ENCODE measurements at places on chromosomes 1 and 21. TPM values are rescaled to one million over a fixed set of nuclear protein-coding genes. Genes with fewer than 3 reads are reported as not detected.
A peak's percentile ranks its signal among the peaks of the same experiment; 100 is the strongest.

Gene ARHGEF16
- 20.2 TPM for total RNA-seq

Gene PLPPR5
- 13.6 TPM for total RNA-seq

Gene FCRL2
- not detected for total RNA-seq

Gene SH2D1B
- not detected for total RNA-seq

Gene SOD1
- total RNA-seq = 305 TPM

Gene PRDM16
- 5.0 TPM for total RNA-seq

Gene ATAD3C
- 0.14 TPM for total RNA-seq

- no peak for DNase-seq
These were observed 294.9 kb downstream of the LRRIQ3 start for GRCh38 chr1:73903092-73903491.

DNA sequence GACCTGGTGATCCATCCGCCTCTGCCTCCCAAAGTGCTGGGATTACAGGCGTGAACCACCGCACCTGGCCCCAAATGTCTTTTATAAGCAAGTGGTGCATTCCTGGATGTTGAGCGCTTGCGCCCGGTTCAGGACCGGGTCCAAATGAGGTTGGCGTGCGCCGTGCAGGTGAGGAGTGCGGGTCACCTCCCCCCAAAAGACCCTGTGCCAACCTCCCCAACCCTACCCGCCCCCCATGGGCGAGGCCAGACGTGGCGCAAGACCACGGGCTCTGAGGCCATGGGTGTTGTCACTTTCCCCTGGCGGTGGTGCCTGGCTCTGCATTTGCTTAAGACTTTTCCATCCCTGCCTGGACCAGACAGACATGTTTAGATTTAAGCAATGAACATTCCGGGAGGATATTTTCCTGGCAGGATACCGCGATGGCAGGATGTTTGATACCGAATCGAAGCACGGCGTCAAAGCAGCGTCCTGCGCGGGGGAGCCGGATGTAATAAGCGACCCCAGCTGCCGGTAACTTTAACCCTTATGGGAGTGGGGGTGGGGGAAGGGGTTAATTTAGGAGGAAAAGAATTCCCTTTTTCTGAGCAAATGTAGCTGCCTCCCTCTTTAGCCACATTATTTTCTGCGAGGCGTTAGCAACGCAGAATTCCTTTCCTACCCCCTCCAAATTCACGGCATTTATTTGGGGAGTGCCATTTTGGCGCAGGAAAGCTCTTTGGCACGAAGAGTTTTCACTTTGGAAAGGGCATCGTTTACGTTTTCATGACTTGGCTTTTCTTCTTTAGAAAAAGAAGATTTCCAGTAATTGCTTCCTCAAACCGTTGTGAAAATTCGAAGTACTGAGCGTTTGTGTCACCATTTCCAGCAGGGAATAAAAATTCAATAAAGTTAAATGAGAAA is 27.8 kb upstream of the RNF187 start:
- peak; percentile 90 for DNase-seq

DNA sequence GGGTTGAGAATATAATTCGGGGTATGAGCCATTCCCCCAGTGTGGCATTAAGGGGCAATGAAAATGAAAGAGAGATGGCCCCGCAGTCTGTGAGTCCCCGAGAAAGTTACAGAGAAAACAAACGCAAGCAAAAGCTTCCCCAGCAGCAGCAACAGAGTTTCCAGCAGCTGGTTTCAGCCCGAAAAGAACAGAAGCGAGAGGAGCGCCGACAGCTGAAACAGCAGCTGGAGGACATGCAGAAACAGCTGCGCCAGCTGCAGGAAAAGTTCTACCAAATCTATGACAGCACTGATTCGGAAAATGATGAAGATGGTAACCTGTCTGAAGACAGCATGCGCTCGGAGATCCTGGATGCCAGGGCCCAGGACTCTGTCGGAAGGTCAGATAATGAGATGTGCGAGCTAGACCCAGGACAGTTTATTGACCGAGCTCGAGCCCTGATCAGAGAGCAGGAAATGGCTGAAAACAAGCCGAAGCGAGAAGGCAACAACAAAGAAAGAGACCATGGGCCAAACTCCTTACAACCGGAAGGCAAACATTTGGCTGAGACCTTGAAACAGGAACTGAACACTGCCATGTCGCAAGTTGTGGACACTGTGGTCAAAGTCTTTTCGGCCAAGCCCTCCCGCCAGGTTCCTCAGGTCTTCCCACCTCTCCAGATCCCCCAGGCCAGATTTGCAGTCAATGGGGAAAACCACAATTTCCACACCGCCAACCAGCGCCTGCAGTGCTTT is 9.4 kb downstream of the PROX1 start:
- DNase-seq = no peak

- no peak for DNase-seq
These were observed 11.1 kb upstream of the PTPN7 start for GRCh38 chr1:202171292-202172014.

DNA sequence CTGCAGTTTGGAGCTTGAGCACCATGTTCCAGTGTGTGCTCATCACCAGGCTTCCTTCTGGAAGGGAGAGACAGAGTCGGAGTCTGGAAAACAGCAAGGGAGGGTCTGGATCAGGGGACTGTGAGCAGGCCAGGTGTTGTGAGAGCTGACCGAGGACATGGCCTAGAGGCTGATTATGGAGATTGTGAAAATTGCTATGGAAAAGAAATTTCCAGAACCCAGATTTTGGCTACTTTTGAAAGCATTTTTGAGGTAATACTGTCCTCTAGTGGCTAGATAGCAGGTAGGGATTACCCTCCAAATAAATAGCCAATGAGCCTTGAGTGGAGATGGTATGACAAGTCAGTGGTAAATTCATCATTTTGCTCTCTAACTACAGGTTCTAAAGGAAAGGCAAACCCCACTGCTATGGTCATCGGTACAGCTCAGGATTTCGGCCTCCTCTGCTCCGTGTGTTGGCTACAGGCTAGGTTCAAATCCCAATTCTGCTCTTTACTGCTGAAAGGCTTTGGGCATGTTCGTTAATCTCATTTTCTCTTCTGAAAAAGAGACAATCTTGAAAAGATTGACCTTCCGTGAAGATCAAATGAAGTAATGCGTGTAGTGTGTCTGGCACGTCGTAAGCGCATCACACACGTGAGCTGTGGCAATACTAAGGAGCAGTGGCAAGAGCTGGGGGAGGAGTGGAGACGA is 1.0 kb upstream of the HAO2 start:
- peak; percentile 21 for DNase-seq

DNA sequence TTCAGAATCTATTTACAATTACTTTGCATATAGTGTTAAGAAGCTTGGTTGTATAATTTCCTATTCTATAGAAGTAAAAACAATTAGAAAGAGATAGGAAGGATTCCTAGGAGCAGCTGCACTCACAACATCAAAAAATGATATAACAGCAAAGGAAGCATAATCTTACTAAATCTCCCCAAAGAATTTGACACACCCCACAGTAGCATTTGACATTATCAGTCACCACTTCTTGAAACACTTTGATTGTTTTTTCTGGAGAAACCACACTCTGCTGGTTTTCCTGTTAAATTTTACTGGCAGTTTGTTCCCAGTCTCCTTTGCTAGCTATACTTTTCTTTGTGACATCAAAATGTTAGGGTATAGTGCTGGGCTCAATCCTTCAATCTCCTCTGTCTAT is 100.8 kb upstream of the KIAA1614 start:
- no peak for DNase-seq

GRCh38 chr1:93708734-93709481 is 27.3 kb upstream of the BCAR3 start:
- DNase-seq = no peak

- no peak for DNase-seq
These were observed 53.1 kb downstream of the HNRNPR start for GRCh38 chr1:23290836-23291565.

DNA sequence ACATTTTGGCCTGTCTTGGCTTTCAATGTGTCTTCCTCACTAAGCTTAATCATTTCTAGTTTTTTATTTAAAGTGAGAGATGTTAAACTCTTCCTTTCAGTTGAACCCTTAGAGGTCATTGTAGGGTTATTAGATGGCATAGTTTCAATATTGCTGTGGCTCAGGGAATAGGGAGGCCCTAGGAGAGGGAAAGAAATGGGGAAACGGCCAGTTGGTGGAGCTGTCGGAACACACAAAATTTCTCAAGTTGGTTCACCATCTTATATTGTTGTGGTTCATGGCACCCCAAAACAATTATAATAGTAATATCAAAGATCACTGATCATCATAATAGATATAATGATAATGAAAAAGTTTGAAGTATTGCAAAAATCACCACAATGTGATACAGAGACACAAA is 31.4 kb upstream of the KAZN start:
- DNase-seq = peak; percentile 7

- DNase-seq = no peak
These were observed 40.3 kb downstream of the MORN1 start for GRCh38 chr1:2350911-2351655.

DNA sequence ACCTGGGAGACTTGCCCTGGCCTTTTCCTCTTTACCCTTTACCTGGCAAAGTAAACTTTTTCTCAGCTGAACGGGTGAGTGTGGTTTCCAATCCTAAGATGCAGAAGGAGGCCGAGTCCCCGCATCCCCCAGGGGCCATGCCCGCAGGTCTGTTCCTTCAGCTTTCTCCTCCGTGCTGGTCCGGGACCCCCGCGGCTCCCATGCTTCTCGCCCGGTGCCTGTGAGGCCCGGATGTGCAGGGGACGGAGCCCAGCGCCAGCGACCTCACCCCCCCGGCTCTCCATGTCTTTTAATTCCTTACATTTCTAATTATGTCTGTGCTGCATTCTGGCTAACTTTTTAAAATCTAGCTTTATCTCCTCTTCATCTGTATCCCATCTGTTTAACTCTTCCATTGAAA is 21.5 kb upstream of the SCYL3 start:
- no peak for DNase-seq

DNA sequence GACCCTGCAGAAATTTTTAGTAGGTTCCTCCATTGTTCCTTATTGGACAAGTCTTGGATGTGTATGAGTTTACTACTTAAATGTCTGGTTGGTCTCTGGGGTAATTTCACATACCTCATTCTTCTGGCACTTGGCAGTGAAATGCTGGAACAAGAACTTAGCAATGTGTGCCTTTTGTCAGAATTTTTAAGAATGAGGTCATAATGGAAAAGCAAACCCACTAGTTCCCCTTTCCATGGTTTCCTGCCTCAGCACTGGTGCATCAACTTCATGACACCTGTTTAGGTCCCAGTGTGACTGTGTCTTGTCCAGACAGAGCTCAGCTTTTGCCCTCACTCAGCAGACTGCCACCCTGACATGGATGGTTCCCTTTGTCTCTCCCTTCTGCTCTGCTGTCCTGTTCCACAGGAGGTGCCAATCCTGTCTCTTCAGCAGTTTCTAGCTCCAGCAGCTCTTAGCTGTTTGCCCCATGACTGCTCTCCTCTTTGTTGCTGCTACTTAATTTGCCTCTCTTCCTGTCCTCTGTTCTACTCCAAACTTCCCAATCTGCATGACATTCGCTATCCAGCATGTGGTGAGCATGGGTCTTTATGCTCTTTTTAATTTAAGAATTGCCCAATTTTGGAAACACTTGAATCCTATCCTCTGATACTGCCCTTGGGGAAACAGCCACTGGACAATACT is 135.6 kb downstream of the CYYR1 start:
- no peak for DNase-seq

- DNase-seq = no peak
These were observed 596 bp upstream of the TCEA3 start for GRCh38 chr1:23425193-23425494.

- no peak for DNase-seq
These were observed 481.1 kb downstream of the PTBP2 start for GRCh38 chr1:97202481-97203380.

DNA sequence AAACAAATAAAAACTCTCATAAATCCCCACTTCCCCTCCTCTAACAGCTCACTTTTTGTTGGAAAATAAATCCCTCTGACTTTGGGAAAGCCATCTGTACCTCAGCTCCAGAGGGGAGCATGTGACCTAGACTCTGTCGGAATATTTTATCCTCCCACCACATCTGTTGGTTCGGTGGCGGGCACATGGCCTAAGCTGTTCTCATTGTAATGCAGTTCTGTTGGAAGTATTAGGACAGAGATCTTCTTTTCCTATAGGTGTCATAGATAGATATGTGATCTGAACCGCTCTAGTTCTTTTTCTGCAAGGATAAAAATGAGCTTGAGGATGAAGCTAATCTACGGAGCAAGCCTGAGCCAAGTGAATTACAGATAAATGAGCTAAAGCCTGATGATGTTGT is 50.5 kb upstream of the EPS8L3 start:
- no peak for DNase-seq

- DNase-seq = peak; percentile 54
These were observed 16.0 kb downstream of the LRIG2 start for GRCh38 chr1:113088972-113089371.

GRCh38 chr1:46477153-46477929 is 12.3 kb upstream of the DMBX1 start:
- DNase-seq = peak; percentile 66

- DNase-seq = no peak
These were observed 1.8 kb upstream of the MEX3A start for GRCh38 chr1:156083800-156084790.

DNA sequence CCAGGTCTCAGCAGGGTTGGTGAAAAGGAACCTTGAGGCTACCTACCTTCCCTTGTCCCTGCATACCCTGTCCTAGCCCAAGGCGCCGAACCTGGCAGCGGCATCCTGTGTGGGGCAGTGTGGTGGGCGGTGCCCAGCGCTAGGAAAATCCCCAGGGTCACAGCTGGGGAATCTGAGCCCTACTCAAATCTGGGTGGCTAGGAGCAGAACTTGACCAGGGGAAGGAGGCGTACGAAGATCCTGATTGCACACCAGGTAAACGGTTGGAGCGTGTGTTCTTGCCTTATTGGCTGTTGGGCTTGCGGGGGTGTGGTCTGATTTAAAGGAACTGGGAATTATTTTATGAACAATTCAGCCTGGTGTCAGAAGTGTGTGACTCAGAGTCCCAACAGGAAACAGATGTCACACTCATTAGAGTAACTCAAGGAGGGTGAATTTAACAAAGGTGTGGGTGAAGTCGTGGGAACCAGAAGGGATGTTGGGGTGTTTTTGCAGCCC is 118.6 kb downstream of the LRIG2 start:
- DNase-seq = no peak

- no peak for DNase-seq
These were observed 1.6 kb downstream of the ST6GALNAC5 start for GRCh38 chr1:76868916-76869315.

DNA sequence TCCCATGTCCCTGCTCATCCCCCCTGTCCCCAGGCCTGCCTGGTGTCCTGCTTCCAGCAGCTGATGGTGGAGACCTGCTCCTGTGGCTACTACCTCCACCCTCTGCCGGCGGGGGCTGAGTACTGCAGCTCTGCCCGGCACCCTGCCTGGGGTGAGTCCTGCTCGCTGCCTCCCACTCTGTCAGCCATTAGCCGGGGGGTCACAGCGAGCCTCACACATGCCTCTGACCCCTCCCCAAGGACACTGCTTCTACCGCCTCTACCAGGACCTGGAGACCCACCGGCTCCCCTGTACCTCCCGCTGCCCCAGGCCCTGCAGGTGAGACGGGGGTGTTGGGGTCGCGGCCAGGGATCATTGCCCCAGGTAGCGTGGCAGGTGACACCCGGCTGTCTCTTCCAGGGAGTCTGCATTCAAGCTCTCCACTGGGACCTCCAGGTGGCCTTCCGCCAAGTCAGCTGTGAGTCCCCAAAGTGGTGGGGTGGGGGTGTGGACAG is 10.0 kb downstream of the SCNN1D start:
- DNase-seq = no peak
